ENCODE measurements at places on chromosomes 7 and 10.

- no peak for DNase-seq
Measured at GRCh38 chr10:110651044-110651958, 7.2 kb downstream of the RBM20 start.

- DNase-seq: no peak
Measured at GRCh38 chr10:18164093-18164492, 23.9 kb downstream of the CACNB2 start.

DNA sequence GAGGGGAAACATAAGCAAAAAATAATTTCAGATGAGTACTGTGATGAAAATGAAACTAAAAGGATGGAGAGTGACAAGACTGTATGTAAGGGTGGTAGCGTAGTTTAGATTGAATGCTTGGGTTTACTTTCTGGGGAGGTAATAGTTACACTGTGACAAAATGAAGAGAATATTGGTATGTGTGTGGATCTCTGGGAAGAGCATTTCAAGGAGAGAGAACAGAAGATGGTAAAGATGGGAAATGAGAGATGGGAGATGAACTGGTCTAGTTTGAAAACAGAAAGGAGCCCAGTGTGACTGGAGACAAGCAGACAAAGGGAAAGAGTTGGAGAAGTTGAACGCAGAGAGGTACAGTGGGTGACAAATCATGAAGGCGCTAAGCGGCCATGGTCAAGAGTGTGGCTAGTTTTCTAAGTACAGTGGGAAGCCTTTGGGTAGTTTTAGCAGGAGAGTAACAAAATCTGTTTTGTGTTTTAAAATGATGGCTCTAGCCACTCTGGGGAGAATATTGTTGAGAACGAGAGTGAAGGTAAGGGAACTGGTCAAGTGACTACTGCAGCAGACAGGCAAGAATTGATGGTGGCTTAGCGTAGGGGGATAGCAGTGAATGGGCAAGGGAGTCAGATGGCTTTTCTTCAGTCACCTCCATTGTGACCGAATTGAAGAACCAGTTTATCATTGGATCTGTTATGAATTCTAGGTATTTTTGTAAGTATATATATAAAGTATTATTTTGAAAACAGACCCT, 22.6 kb downstream of the PALS2 start:
- no peak for DNase-seq

GRCh38 chr7:5597772-5598171, 174.1 kb upstream of the TNRC18 start:
- DNase-seq: no peak

- DNase-seq: no peak
Measured at GRCh38 chr7:156493942-156494341, 146.6 kb upstream of the RNF32 start.

DNA sequence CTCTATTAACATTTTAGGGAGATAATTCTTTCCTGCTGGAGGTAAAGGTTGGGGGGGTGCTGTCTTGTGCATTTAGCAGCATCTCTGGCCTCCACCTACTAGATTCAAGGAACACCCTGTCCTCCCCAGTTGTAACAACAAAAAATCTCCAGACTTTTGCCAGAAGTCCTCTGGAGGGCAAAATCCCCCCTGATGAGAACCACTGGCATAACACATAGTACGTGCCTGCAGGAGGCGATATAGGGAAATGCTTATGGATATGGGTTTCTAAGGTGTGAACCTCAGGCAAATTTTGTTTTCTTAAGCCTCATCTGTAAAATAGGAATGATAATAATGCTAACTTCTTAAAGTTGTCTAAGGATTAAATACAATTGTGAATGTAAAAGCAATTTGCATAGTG, 2.9 kb upstream of the OSBPL3 start:
- DNase-seq: no peak

GRCh38 chr7:33809228-33809627, 96.1 kb upstream of the BMPER start:
- DNase-seq: no peak

DNA sequence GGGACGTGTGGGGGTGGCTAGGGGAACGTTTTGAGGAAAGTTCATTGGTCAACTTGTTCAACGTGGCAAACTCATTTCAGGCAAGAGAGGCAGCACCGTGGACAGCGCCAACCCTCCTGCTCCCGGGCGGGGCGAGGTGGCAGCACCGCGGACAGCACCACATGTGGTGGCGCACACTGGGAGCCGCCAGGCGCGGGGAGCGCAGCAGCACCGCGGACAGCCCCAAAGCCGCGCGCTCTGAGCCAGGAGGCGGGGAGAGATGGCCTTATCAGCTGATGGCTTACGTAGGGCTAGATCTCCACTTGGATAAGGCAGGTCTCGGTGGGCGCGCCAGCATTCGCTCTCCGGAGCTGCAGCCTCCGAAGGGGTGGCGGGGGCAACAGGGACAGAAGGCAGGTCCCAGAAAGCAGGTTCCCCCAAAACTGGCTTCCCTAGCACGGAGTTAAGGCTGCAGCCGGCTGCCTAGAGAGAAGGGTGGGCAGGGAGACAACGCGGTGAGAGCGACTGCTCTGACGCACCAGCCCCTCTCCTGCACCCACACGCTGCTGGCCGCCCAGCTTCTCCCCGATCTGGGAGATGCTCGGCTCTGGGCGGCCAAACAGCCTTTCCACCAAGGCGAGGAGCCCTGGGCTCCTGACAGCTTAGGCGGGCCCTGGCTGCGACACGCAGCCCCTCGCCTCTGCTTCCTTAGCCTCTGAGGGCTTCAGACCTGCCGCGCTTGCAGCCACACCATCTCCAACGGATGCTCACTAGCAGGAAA, at the start of gene HTR5A:
Gene HTR5A (plus strand): TSS at position 333 of the 760 bp plus-strand sequence. CDS start 576 bp downstream, outside the sequence.
- peak; percentile 30 for DNase-seq

DNA sequence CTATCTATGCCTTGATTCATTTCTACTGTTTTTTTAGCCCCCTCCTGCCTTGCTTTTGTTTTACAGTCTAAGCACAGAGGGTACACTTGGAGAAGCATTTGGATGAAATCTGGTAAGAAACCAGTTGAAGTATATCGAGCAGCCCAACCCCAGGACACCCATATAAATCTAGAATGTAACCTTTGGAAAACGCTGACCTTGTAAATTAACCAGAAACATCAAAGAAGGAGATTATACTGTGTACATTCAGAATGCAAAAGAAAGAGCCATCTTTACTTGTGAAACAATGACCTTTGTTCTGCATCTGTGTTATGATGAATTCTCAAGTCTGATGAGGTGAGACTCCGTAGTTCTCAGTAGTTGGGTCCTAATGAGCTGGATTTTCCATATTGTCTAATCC, 49.3 kb upstream of the RAB18 start:
- no peak for DNase-seq

DNA sequence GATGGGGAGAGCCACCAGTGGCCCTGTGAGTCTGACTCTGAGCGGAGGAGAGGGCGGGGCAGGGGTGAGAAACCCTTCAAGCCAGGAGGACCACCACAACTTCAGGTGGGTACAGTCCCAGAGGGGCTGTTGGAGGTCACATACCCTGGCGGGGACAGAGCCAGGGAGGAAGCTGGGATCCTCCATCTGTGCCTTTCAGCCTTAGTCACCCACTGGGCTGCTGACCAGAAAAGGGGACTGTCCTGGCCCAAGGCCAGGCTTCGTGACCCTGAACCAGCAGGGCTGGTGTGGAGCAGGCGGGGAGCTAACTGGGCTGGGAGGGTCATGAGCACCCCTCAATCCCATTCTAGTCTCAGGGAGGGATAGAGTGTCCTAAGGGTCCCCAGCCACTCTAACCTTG, 1.5 kb upstream of the CALHM3 start:
- no peak for DNase-seq

- no peak for DNase-seq
Measured at GRCh38 chr10:132982301-132982989, 40.1 kb upstream of the CFAP46 start.

DNA sequence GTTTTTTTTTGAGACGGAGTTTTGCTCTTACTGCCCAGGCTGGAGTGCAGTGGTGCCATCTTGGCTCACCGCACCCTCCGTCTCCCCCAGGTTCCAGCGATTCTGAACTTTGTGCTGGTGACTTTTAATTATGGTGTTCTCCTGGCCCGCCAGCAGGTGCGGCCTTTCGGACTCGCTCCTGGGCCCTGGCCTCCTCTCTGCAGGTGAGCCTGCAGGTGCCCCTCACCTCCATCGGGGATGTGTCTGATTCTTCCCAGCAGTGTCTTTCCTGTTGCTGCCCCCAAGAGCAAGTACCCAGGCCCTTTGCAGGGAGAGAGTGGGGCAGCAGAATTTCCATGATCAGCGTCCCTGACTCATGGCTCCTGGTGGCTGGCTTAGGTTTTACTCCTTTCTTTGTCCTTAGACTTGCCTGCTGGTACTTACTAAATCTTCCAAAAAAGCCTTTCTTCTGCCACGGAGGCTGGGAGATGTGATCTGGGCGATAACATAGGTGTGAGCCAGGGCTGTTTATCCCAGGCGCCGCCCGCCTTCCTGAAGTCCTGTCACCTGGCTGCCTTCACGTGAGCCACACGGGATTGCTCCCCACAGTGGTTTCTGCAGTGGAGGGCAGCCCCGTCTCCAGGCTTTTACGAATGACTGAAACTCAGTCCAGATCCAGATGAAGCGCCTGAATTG, 10.7 kb downstream of the WIPI2 start:
- no peak for DNase-seq

DNA sequence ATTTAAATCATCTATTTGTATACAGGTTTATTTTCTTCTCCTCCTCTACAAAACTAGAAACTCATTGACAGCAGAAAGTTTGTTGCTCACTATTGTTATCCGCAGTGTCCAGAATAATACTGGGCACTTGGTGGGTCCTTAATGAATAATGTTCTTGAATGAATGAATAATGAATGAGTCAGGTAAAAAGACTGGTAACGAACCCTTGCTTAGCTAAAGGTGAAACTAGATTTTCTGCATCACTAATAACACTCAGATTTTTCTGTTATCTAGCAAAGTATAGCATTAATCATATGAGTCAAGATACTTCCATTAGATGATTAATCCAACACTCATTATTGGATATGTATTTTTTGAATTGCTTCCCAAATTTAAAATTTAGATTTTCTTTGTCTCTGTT, 953.2 kb downstream of the SORCS3 start:
- no peak for DNase-seq

DNA sequence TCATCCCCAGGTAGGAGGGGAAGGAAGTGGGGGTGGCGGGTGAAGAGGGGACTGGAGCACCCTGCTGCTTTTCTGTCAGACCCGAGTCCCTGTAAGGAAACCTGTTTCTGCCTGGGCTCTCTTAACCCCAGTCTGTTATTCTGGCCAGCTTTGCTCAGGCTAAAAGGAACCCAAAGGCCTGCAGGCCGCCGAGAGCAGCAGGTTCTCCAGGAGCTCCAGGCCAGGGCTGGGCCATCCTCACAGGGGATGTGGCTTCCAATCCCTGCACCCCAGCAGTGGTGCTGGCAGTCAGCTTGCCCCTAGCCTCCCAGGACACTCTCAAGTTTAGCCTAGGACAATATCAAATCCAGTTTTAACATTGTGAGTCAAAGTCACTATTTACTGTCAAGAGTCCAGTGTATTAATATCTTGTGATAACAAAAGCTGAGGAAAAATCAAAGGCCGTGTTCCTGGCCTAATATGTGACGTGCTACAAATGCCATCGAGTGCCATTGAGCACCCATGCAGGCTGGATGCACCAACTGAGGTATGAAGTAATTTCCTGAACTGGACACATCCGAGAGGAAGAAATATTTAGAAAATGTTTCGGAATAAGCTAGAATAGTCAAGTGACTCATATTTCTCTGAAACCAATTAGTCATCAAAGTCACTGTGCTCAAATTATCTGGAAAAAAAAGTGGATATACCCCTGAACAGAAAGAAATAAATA, 7.0 kb downstream of the PKD1L1 start:
- no peak for DNase-seq

DNA sequence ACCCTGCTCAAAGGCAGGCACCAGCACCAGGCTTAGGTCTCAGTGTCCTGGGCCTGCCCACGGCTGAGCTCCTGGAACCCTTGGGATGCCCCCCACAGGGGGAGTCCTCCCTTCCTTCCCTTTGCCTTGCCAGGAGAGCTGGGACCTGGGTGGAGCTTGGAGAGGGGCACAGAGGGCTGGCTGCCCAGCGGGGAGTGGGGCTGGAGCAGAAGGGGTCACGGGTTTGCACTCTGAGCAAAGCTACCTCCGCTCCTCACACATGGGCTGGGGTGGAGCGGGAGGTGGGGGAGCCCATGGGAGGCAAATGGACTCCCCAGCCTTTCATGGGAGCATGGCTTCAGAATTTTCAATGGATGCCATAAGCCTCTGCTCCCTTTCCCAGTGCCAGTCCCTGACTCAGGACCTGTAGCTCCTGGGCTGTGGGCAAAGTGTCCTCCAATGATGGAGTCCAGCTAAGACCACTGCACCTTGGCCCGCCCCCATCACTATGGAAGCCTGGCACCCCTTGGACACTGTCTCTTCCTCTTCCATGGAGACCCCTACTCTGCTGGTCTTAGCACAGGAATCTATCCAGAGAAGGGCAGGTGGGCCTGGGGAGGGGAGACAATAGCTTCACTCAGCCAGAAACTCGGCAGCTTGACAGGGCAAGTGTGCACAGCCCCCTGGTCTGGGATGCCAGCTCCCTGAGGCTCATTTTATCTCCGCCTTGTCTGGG, 39.9 kb downstream of the LDB3 start:
- no peak for DNase-seq

DNA sequence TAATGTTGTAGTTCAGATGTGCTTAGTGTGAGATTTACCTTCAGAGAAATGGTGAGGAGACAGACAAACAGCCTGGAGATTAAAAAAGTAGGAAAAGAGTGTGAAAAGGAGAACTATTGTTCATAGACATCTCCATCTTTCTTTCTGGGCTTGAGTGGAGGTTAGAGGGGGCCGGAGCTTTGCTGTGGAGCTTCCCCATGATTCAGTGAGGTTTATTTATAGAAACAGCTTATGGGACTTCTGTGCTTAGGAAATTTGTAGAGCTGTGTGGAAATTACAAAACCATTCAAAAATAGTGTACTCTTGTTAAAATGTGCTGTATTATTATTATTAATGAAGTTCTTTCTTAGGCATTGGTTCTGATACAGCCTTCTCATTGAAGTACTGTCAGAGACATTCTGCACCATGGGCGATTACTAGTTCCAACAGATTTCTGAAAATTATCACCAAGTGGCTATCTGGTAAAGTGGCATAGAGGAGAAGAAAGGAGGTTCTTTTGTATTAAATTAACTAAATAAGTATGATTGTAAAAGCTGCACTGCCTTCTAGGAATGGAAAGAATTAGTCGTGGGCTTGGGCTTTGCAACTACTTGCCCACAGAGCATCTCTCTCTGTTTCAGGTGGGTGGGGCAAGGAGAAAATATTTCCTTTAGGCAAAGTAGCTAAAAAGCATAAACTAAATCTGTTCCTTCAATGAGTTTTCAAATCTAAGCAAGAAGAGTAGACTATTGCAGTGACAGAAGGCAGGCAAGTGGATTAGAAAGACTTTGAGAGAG, 8.7 kb upstream of the TCAF1 start:
- no peak for DNase-seq

DNA sequence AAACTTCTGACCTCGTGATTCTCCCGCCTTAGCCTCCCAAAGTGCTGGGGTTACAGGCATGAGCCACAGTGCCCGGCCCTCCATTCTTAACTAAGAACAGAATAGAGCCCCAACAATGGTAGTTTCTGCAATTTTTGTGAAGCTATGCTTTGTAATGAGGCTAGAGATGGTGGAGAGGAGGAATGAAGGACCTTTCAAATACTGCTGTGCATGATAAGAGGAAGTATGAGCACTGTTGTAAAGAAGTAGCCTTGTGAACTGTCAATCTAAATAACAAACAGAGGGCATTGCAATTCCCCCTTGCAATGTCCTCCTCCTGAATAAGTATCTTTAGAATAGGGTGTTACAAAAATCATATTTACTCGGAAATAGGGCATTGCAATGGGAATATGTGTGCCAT, 70.2 kb downstream of the EVX1 start:
- no peak for DNase-seq
